Jurkat, Clone E6-1 (cell line): ENCODE measurements at places on chromosomes 7 and 10.
A peak's percentile ranks its signal among the peaks of the same experiment; 100 is the strongest.

DNA sequence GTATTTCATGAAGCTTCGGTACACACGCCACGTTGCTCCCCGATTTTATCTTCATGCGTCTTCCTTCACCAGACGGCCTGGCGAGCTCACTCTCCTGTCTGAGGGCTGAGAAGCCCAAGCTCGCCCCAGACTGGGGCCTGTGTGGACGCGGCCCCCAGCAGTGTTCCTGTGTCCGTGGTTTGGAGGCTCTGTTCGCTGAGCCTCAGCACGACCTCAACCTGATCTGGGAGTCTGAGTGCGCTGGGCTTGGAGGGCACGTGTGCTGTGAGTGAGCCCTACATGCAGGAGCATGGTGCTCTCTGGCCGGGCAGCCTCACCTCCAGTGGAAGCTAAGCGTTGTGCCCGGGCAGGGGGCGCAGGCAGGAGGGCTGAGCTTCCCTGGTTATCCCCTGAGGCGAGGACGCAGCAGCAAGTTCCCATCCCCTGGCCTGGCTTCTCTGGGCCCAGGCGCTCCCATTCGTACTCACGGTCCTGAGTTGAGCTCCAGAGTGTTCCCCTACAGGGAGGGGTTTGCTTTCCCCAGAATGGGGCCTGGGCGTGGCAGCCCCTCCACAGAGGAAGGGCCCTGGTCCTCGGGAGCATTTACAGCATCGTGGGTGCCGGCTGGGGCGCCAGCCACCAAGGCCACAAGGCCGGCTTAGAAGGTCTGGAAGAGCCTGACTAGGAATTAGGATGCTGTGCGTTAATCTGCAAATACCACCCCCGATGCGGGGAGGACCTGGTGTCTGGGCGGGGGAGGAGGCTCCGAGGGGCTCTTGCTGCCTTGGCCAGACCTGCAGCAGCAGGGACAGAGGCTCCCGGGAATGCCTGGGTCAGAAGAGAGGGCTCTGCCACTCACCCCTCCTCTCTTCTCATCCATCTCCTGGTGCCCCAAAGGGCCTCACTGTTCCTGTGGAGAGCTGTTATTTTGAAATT, 400.6 kb downstream of the DNAJB6 start:
- DNase-seq: no peak

DNA sequence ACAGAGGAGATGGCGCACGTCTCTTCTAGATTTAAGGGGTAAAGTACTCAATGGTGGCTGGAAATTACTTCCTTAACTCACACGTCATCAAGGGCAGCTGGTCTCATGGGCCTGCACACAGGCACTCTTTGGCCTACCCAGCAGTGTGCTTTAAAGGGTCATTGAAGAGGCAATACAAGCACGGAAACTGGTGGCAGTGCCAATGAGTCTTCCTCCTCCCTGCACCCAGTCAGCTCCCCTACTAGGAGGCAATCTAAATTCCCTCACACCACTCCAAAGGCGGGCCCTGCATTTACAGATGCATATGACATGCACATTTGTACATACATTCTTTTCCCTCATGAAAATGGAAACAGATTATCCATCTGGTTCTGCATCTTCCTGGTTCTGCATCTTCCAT, 47.4 kb downstream of the PPIF start:
- DNase-seq: no peak

GRCh38 chr7:121369462-121369861, 26.6 kb downstream of the FAM3C start:
- no peak for DNase-seq

GRCh38 chr10:70558871-70559810, 43.4 kb downstream of the PRF1 start:
- peak; percentile 55 for DNase-seq

DNA sequence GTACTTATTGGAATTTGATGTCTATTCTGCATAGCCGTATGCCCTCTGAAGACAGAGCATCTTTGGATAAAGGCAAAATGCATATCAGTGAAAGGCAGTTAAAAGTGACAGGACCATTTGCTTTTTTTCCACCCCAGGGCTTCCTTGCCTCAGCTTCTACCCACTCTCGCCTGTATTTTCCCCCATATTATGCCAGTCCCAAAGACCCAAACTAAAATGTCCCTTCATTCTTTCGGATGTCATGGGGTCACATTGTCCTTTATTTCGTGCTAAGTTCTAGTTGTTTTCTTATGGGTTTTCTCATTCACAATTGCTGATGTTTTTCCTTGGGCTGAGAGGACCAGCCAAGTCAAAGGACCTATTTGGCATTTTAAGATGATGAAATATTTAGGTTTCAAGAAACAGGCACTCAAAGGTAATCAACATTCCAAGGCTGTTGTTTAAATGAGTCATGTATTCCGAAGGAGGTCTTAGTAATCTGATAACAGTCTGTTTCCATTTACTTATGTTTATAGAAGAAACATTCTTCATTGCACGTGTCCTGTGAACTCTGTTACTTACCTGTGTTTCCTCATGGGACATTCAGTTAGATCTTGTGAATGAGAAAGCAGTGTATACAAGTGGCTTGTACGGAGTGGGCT, 74.1 kb downstream of the DNAH11 start:
- DNase-seq: no peak

GRCh38 chr10:85100495-85100894, 772.1 kb downstream of the CCSER2 start:
- no peak for DNase-seq

DNA sequence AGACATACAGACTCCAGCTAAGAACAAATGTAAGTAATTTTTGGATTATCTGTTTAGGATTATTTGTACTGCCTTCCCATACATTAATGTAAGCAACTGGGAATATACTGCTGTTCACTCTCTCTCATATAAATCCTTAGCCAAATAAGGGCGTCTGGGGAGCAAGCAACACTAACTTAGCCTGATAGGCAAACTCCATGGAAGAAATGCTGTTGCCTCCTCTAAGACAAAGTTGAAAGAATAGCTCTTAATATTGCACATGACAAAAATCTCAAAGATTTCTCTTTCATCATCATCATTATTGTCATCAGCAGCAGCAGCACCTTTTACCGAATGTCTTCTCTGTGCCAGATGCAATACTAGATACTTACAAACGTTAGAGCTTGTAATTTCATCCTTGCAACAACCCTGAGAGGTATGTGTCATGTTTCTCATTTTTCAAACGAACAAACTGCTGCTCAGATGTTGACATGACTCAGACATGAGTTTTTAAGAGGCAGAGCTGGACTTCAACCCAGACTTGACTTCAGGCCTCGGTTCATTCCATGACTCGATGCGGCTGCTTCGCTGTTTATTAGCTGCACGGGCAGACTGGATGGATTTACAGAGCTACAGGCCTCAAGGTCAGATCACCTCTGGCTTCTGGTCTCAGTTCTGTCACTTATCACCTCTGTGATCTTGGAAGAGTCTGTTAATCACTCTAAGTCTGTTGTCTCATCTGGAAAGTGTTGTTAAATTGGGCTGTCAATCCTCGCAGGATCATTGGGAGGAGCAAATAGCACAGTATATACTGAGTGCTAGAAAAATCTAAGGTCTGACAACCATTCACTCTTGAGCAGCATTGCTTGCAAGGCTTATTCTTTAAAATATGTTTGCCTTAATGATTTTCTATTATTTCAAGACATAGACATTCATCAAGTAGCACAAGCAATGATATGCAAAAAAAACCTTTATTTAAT, 126.3 kb upstream of the CELF2 start:
- DNase-seq: no peak
